ENCODE measurements at places on chromosomes 16 and 17. TPM values are rescaled to one million over a fixed set of nuclear protein-coding genes. Genes with fewer than 3 reads are reported as not detected.

DNA sequence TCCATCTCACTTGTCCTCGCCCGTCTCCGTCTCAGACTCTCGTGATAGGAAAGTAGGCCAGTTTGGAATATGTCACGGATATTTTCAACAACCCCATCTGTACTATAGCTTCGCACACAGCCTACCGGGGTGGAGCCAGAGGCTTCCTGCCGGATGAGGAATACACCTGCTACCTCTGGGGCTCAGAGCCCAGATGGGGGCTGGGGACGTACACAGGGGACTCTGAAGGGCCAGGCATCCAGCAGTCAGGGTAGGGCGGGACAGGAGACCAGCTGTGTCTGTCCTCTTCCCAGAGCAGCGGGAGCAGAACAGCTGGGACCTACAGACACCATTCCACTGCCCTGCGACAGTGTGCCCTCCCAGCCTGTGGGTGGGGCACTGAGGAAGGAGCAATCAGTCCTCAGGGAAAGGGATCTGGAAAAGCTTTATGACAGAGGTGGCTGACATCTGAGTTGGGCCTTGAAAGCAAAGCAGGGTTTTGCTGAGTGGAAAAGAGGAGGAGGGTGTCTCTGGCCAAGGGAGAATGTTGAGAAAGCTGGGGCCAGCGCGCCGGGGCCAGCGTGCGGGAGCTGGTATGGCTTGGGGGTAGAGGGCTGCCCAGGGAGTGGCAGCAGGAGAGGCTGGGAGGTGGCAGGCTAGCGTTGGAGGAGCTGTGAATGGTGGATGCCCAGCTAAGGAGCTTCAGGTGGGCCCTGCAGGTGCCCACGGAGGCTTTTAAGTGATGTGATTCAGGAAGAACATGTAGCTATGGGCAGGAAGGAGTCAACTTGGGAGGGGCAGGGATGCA is 11.5 kb upstream of the SRCIN1 start:
- DNase-seq = no peak

GRCh38 chr17:29042679-29043538 is at the start of gene PIPOX:
Gene PIPOX, plus strand, starts transcription at chr17:29043141. Its CDS starts 85 bp downstream, at chr17:29043226.
- DNase-seq = no peak

GRCh38 chr16:28301154-28301553 is 8.8 kb downstream of the SBK1 start:
- DNase-seq = no peak

- no peak for DNase-seq
Measured at GRCh38 chr17:42674755-42675347, 1.9 kb downstream of the PLEKHH3 start.

GRCh38 chr17:7329374-7329996 is 350 bp upstream of the NEURL4 start:
- peak; percentile 96 for DNase-seq

GRCh38 chr16:13902677-13903076 is 17.3 kb upstream of the ERCC4 start:
- DNase-seq = no peak

DNA sequence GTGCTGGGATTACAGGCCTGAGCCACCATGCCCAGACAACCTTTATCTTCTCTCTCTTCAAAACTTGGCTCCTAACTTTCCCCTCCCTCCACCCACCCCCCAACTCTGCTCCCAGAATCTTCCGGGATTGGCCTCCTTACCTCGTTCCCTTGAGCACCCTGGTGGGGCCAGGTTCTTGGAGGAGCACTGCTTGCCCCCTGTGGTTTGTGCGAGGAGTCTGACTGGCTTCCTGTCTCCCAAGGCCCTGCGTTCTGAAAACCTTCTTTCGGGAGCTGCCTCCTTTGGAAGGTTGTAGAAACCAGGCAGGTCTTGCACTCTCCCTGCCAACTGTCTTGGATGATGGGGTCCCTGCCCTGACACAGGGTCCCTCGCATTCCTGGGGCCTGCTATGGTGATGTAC is 19.8 kb downstream of the PLXDC1 start:
- no peak for DNase-seq

GRCh38 chr17:45335721-45336120 is 18.9 kb upstream of the MAP3K14 start:
- no peak for DNase-seq

DNA sequence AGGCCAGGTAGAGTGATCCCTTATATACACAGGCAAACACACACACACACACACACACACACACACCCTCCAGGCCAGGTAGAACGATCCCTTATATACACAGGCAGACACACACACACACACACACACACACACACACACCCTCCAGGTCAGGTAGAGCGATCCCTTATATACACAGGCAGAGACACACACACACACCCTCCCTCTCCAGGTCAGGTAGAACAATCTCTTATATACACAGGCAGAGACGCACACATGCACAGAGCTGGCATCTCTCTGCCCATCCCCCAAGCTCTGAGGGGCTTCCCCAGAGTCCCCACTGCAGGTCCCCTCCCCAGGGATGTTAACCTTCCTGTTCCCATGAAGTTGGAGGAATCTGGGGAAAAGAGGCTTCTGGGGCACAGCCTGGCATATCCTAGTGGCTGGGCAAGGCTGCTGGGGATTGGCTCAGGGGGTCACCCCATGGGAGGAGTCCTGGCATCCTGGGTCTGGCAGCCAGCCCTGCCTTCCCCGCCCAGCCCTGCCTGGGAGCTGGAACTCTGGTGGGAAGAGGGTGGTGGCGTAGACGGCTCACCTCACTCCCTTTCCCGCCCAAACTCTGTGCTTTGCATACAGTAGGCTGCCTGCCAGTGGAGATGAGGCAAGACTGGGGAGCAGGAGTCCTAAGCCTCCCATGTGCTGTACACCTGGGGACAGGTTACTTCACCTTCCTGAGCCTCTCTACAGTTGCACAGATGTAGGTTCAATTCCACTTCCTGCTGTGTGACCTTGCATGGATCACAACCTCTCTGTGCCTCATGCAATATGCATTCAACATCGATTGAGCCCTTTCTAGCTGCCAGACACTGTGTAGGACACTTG is 41.8 kb downstream of the TEKT5 start:
- DNase-seq = no peak

- no peak for DNase-seq
Measured at GRCh38 chr17:58693208-58693607, 806 bp downstream of the RAD51C start.

DNA sequence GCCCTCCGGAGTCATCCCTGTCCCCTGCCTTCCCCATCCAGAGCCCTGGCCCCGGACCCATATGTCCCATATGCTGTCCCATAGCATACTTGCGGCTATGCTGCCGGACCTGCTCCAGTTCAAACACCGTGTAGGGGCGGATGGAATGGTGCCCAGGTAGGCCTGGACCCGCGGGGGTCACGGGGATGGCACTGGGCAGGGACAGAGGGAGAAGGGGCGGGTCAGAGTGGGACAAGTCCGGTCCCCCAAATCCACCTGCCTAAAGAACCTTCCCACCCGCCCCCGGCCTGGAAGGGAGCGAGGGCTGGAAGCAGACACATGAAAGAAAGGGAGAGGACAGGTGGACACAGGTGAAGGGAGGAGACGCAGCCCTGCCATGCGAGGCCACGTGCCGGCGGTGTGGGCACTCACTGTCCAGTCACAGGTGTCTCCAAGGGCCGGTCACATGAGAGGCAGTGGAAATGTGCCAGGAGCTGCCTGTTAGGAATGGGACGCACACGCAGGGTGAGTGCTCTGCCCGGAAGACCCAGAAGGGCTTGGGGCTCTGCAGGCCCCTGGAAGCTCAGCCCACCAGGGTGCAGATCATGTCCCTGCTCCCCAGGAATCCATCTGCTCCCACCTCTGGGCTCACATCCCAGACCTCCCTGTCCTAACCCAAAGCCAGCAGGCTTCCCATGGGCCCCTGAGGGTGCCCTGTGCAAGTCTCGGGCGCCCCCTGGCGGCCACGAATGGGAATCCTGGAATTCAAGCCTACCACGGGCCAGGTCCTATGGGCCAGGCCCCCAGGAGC is 14.0 kb downstream of the UBALD2 start:
- DNase-seq = peak; percentile 90

The SLC12A3 gene
- total RNA-seq = 4.2 TPM

The ALDH3A1 gene
- total RNA-seq = 0.77 TPM

The WFDC1 gene
- 0.95 TPM for total RNA-seq

The HSD11B2 gene
- total RNA-seq = 5.4 TPM

The ATAD5 gene
- total RNA-seq = 5.8 TPM

The COX11 gene
- total RNA-seq = 79.8 TPM

The KIAA0753 gene
- 33.7 TPM for total RNA-seq
